ENCODE measurements at places on chromosomes 4 and X. TPM values are rescaled to one million over a fixed set of nuclear protein-coding genes. Genes with fewer than 3 reads are reported as not detected.

PPP1R2C gene
- not detected for polyA plus RNA-seq

EGF gene
- polyA plus RNA-seq, result 0.08 TPM

MGAT4D gene
- not detected for polyA plus RNA-seq

HERC5 gene
- 10.0 TPM for polyA plus RNA-seq

SLC49A3 gene
- polyA plus RNA-seq, result 0.06 TPM

SMIM31 gene
- polyA plus RNA-seq, result not detected

SPP1 gene
- 0.24 TPM for polyA plus RNA-seq

HPGDS gene
- polyA plus RNA-seq, result not detected

EPHA5 gene
- polyA plus RNA-seq, result not detected

LGI2 gene
- not detected for polyA plus RNA-seq

FRMD7 gene
- not detected for polyA plus RNA-seq

IL13RA1 gene
- 12.7 TPM for polyA plus RNA-seq

CCNB3 gene
- 0.10 TPM for polyA plus RNA-seq

MAGEB17 gene
- polyA plus RNA-seq, result not detected

GLOD5 gene
- not detected for polyA plus RNA-seq
